ENCODE measurements at places on chromosomes 2 and 18.

- no peak for DNase-seq
These were observed 46.4 kb downstream of the HEATR5B start for GRCh38 chr2:37037771-37038170.

- no peak for DNase-seq
These were observed 83.4 kb downstream of the ZFP36L2 start for GRCh38 chr2:43142921-43143438.

- DNase-seq = no peak
These were observed 120.0 kb upstream of the FSIP2 start for GRCh38 chr2:185618625-185619024.

DNA sequence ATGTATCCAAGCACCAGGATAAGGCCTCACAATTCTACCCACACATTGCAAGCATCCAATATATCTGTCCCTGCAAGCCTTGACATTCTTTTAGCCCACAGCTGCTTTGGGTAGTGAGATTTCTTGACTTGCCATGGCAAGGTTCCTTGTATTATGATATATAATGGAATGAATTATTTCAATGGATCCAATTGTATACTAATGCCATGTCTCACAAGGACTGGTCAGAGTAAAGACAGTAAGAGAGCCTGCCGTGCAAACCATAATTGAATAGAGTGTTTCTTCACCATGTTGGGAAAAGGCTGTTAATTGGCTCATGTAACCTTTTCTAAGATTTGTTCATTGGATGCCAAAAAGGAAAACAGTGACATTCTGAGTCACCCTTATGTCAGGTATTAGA, 64.3 kb upstream of the RBBP8 start:
- no peak for DNase-seq

DNA sequence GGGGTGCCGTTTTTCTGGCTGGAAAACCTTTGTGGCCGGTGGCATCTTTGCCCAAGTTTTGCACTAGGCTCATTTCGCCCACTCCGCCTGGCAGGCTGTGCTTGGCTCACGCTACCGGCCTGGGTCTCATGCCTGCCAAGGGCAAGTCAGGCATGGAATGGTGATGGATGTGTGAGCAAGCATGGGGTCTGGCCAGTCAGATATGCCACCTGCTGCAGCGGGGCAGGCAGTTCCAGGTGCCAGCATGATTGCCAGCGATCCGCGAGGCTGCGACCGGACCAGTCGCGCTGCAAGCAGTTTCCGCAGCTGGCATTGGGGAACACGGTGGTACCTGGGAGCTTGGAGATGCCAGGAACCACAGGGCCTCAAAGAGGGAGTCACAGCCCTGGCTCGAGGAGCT, 40.6 kb downstream of the TAF1B start:
- DNase-seq = no peak

- no peak for DNase-seq
These were observed 187.5 kb downstream of the SCG2 start for GRCh38 chr2:223414646-223415045.

DNA sequence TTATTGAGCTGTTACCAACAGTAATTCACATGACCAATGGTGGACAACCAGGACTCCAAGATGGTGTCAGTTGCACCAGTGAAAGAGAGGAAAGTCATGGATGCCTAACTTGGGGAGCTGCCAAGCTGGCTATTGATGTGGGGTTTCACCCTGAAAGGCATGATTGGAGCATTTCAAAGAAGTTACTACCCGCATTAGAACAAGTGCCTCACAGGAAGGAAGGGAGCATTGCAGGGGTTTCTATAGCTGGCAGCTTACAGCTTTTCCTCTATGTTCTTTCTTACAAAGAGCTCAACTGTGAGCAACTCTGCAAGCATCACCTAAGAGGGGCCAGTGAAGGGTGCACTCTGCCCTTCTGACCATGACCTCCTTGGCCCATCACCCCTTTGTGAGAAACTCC, 93.1 kb downstream of the TNFRSF11A start:
- no peak for DNase-seq

DNA sequence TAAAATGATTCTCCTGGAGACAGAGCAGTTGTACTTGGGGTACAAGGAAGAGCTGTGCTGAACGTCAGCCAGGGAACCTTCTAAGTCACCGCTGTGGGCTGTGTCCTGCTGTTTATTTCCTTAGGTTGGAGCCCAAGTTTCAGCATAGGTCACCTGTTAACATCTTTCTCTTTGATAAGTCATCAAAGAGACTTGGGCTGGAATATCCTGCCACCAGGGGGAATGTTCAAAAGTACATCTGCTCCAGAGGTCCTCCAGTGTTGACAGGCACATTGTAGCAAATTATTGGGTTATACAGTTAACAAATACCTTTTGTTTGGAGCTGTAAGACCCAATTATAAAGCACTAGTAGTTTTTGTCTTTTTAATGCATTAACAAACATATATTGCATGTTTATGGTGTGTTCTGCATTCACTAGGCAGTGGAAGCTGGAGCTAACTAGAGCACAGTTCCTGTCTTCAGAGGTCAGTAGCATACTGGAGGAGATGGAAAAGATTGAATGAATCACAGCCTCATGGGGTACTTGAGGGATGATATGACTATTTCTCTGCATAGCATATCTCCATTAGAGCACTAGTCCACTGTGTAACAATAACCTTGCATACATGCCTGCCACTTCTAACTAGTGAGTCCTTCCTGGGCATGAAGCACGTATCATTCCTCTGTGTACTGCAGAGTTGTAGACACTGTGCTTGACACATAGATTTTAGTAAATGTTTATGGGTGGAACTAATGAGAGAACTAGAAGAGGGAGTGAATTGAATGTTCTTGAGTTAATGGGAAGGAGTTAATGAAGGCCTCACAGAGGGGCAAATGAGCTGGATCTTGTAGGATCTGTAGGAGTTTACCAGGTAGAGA, 182.1 kb downstream of the AGAP1 start:
- DNase-seq = no peak

DNA sequence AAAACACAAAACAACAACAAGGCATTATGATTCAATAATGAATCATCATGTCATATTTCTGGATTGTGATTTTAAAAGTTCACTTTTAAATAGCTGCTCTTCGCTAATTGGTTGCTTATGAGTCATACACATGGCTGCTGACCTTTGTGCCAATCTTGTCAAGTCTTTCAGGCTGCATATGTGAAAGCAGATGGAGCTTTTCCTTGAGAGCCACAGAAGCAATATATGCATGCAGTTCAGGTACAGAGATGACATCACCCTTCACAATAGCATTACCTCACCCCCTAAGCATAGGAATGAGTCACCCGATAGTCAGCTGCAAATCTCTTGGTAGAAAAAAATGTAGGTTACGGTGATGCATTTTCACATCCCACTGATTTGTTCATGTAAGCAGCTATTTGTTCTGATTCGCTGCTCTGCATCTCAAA, 27.2 kb downstream of the EIF2AK3 start:
- no peak for DNase-seq

GRCh38 chr2:233404222-233404621, 49.9 kb downstream of the DGKD start:
- no peak for DNase-seq

DNA sequence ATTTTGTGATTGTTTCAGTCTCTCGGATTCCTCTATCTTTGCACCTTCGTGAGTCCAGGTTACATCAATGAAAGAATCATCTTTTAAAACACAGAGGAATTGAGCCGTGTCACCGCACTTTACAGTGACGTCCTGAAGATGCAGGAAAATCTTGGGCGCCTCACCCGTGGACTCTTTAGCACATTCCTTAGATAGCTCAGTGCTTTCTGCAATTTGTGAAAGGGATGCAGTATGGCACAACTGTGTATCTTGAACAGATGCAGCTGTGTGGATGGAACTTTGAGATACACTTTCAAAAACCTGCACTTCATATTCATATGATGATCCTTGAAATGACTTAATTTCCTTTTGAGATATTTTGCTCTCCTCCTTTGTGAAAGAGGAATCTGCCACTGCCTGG, 50.9 kb downstream of the TTN start:
- DNase-seq = no peak

DNA sequence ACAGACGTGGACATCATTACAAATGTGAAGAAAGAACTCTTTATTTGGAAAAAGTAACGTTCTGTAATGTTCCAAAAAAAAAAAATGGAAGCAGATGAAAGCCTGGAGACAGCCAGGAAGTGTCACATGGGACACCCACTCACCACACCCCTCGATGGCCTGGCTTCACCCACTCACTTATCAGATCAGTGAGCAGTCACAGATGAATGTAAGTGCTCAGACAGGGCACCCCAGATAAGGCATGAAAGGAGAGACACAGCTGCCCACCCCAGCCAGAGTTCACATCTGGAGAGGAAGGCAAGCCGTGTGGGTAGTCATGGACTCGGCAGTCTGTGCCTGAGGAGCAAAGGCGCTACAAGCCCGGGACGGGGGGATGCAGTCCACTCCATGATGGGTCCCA, 105.2 kb downstream of the SEPTIN10 start:
- no peak for DNase-seq

- no peak for DNase-seq
These were observed 48.4 kb downstream of the NEMP2 start for GRCh38 chr2:190486037-190486623.

DNA sequence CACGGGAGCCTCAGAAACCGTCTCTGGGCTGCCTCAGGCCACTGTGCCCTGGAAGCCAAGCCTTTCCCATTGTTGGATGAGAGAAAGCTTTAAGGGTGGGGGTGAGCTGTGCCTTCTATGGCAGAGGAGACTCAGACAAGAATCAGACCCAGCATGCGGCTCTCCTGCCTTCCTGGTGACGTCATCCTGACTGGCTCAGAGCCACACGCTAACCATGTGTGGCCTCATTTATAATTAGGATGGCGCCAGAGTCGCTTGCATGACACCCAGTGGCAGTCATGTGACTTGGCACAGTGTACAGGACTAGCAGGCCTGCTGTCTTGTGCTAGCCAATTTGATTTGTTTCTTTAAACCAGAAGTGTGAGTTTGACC, 99.1 kb downstream of the SH3BP4 start:
- no peak for DNase-seq

- DNase-seq = no peak
These were observed 125.7 kb upstream of the HAAO start for GRCh38 chr2:42918041-42918440.

DNA sequence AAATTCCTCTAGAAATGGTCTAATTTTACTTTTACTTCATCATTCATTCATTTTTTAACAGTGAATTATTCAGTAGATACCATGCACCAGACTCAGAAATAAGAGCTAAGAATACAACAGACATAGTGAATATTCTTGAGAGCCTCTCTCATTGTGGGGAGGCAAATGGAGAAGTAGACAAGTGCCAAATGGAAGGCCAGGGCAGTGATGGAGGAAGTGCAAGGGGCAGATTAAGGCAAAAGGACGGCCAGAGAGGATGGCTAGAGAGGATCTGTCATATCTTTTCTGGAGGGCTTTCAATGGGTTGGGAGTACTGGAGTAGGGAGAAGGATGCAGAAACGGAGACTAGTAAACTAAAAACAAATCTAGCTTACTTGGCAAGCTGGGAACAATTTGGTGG, 19.0 kb upstream of the RMDN2 start:
- no peak for DNase-seq

DNA sequence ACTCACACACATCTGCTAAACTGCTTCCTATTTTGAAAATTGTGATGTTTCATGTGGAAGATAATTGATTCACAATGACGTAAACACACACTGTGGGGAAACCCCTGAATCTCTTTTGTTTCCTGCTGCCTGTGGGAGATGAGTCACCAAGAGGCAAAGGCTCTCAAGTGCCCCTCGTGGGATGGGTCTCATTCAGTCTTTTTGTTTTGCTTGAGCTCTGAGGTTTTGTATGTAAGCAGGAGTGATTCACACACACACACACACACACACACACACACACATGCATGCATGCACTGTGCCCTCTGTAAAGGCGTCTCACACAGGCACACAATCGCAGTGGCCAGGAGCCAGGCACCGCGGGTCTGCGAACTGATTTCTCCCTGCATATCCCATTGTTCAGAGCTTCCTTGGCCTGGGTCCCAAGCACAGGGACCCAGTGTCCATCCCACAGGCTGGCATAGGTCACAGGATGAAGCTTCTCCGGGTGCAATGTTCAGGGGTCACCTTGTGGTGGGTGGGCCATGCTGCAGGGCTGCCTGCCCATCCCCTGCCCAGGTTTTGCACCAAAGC, 12.1 kb upstream of the ARHGEF4 start:
- DNase-seq = no peak

- DNase-seq = no peak
These were observed 338.0 kb downstream of the TNS1 start for GRCh38 chr2:217664761-217665160.

GRCh38 chr2:218986148-218986761, 1.3 kb upstream of the FEV start:
- DNase-seq = peak; percentile 15

DNA sequence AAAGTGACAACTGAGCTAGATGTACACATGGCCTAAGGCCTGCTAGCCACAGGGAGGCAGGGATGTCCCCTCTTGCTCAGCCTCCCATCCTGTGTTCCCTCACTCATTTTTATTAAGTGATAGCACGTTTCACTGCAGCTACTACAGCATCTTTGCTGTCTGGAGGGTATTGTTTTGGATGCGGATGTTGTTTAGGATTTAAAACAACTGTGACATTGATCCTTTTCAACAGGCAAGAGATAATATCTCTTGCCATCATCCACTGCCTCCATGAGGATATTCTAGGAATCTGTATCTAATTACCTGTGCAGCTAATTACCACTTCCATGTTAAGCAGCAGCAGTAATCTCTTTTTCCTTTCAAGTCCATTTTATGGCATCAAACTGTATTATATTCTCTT, 345.4 kb downstream of the PARD3B start:
- DNase-seq = no peak

- no peak for DNase-seq
These were observed 45.1 kb downstream of the TEX51 start for GRCh38 chr2:126943612-126944348.

DNA sequence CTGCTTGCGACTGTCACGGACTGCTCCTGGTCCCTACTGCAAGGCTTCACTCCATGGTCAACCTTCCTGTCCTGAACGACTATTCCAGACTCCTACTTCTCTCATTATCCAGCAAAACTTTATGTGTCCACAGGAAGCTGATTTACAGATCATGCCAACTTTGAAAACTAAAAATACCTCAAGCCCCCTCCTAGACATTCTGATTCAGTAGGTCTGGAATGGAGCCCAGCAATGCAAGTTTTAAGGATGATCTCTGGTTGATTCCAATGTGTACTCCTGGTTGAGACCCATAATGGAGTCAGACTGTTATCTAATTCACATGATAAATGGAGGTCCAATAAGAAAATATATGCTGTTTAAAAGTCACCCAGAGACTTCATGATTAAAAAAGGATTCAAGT, 13.1 kb upstream of the LRATD1 start:
- DNase-seq = no peak

GRCh38 chr2:142596334-142597088, 281.0 kb upstream of the KYNU start:
- DNase-seq = no peak

- no peak for DNase-seq
These were observed 61.4 kb downstream of the RPL31 start for GRCh38 chr2:101063352-101064124.

- DNase-seq = no peak
These were observed 115.6 kb downstream of the IRS1 start for GRCh38 chr2:226683944-226684562.

DNA sequence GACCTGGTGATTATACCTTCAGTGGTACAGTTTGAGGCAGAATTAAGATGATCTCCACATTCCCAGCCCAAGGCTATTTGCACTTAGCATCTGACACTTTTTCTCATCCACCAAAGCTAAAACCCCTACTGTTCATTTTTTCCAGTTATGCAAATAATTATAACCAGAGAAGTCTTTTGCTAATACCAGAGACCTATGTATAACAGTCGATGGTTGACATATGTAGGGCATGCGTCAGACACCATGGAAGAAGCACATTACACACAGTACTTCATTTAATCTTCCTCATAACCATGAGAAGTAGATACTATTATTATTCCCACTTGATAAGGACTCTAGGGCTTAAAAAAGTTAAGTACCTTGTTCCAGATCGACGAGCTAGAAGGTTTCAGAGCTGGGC, 36.5 kb downstream of the AP1S3 start:
- DNase-seq = no peak

Measured in D721Med (cell line).